Vagina (tissue), 2 donors: ENCODE measurements at places on chromosomes 2 and 18. TPM values are rescaled to one million over a fixed set of nuclear protein-coding genes. Genes with fewer than 3 reads are reported as not detected.

GRCh38 chr2:192566863-192567262 lies 372.1 kb upstream of the TMEFF2 start:
- no peak for DNase-seq

DNA sequence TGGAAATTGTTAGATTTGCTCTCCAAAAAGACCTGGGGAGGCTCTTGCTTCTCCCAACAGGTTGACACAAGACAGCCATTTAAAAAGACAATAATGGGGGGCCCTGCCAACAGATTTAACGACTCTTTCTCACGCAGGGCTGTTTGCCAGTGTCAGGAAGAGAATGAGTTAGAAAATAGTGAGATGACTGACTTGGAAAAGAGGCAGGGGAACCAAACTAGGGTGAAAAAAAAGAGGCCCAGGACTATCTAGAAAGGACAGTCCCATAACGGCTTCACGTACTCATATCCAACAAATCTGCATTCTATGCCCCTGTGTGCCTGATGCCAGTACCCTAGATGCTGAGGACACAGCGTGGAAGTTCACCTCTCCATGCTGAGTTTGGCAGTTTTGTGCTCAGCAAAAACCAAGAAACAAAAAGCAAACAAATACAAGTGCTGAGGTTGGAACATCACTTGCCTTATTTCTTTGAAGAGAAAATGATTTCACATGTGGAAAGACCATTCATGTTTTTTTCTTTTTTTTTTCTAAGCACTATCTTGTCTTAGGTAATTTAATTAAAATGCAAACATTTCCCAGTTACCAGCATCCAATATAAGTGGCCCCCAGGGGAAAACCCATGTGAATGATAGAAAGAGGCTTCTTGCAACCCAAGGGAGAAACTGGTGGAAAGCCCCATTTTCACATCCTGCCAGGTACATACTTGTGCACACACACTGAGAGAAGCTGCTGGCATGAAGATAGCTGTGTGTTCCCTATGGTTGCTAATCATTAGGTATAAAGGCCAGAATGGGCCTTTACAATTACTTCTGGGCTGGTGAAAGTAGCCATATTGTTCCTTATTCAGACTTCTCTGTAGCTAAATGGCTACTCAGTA lies 10.6 kb upstream of the WIPF1 start:
- no peak for DNase-seq

DNA sequence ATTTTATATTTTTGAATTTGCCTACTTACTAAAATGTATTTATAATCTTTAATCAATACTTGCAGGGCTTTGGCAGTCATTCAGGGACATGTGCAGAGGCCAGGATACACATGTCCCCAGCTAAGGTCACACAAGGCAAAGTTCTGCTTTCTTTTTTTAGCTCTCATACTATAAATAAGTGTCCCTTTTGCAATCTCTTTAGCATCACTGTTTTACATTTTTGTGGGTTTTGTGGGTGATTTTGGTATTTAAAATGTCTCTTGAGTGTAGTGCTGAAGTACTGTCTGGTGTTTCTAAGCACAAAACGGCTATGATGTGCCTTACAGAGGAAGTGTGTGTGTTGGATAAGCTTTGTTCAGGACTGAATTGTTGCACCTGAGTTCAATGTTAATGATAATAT lies 309.0 kb upstream of the GULP1 start:
- DNase-seq, result no peak

DNA sequence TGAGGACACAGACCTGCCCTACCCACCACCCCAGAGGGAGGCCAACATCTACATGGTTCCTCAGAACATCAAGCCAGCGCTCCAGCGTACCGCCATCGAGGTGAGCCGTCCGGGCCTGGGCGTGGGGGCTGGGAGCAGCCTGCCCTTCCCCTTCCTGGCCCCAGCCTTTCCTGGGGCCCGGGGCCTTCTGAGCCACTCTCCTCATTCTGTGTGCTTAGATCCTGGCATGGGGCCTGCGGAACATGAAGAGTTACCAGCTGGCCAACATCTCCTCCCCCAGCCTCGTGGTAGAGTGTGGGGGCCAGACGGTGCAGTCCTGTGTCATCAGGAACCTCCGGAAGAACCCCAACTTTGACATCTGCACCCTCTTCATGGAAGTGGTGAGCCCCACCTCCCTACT lies 157.9 kb downstream of the DYSF start:
- DNase-seq, result no peak

DNA sequence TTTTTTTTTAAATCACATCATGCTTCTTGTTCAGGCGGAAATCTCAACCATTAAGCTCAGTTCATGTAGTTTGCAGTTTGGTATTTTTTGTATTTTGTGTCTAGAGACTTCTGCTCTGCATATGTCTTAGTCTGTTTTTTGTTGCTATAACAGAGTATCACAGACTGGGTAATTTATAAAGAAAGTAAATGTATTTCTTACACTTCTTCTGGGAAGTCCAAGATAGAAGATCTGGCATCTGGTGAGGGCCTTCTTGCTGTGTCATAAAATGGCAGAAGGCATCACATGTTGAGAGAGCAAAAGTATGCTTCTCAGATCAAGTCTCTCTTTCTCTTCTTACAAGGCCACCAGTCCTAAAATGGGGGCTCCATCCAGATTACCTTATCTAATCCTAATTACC lies 208.2 kb downstream of the CTNNA2 start:
- DNase-seq, result no peak

DNA sequence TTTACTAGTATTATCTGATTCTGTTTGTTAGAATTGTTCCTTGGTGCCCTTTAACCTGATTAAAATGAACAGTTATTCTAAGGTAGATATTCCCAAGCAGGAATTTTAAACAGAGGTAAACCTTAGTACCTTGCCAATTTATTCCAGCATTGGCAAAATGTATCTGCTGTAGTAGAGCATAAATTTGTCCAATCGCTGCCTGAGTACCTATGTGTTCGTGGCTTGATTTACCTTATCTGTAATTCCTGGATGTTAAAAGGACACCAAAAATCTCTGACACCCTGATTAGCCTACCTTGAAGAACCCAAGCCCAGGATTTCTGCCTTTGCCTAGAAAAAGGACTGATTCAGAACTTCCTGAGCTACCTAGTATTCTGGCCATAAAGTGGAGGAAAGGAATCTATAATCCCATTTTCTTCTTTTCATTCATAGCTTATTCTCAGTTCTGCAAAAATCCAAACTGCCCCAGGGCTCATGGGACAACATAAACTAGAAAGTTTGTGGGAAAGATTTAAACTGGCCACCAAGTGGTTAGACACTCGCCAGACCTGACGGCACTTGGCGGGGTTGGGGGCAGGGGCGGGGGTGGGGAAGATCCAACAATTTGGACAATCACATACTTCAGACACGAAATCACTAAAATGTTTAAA lies 16.2 kb upstream of the ZCCHC2 start:
- DNase-seq, result no peak

- DNase-seq, result no peak
These were observed 126.9 kb upstream of the CTDP1 start for GRCh38 chr18:79552696-79553095.

- no peak for DNase-seq
These were observed 160.1 kb upstream of the RASGRP3 start for GRCh38 chr2:33316328-33316727.

- DNase-seq, result no peak
These were observed 21.7 kb downstream of the COX7A2L start for GRCh38 chr2:42339191-42339912.

DNA sequence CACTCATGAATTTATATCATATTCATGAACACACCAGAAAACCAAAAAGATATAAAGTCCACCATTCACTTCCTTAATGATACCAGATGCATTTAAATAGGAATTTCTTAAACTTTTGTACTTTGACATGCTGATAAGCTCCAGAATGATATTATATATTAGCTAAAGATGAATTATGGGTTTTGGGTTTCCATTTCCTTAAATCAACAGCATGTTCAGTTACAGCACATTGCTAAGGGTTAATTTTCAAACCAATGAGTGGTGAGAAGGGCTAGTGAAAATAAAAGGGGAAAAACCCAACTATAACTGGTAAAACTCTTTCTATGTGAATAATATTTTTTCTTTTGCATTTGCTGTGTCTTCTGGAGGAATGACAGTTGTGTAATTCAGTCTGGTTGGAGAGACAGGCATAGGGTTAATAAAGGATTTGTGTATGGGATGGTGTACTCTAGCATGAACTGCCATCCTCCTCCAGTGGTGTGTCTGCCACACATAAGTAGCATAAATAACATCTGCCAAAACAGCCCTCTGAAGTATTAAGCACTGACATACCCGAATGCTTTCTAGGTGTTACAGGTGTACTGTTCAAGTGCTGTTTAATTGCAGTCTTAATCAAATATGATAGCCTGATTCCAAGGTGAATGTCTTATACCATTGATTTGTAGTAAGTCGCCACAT lies 19.3 kb upstream of the CPS1 start:
- no peak for DNase-seq

DNA sequence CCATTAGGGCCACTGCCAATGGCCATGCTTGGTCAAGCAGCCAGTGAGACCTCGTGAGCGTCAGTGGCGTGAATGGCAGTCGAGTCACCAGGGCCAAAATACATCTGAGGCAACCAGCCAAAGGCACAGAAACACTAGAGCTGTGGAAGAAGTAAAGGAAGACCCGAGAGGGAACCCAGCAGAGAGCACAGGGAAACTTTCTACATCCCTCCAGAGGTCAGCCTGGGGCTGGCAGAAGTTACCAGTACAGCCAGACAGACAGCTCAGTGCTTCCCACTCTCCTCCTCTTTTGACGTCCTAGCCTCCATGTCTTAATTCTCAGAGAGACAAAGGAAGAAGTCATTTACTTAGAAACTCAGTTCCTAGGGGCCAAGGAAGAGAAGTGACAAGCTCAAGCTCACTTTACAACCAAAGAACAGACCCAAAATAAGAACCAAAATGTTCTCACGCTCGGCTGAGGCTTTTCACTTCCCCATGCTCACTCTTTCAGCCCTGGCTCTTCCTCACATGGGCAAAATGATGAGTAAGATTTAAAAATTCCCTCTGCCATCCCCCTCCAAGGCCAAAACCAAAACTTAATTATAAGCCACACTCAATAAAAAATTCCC lies 8.7 kb downstream of the CYRIA start:
- DNase-seq, result no peak

DNA sequence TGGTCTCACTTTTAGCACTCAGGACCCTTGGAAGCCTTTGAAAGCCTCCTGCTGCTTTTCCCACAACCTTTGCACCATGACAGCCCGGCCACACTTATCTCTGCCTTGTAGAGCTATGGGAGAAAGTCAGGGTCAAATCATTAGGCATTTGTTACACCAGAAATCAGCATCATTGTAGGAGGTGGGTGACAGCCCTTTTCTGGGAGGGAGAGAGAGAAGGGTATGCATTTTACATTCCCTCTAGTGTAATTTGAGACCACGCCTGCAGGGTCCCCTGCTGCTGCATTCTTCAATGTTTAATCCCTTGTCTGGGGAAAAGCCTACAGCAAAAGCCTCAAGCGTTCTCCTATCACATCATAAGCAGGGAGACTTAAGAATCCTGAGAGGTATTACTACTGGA lies 766.8 kb upstream of the FAM98A start:
- DNase-seq, result no peak

DNA sequence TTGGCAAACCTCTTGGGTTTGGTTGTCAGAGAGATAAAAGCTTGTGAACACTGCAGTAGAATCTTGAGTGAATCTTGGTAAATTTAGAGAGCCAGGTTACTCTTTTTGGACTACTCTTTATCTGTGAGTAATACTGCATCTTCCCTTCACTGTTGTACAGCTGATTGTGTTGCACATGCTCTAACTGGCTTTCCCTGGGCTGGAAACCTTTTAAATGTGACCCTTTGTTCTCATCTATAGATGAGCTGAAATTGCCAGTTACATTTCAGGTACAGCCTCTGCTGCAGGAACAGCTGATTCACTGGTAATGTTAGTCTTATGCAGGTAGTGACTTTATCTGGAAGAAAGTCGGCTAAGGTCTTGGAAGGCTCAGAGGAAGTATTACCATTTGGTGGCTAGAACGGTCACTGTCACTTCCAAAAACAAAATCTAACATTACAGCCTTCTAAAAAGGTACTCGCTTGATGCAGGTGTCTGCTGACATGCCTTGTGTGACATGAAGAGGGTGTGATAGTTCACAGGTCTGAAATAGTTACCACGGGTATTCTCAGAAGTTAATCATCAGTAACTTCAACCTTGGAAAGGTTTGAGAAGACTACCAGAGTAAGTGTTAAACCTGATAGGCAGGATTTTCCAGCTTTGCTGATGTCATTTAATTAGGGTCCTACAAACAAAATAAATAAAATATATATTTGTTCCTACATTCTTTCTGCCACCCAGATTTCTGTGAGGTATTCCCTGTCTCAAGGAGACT lies 851.1 kb downstream of the SLC4A3 start:
- DNase-seq, result no peak

DNA sequence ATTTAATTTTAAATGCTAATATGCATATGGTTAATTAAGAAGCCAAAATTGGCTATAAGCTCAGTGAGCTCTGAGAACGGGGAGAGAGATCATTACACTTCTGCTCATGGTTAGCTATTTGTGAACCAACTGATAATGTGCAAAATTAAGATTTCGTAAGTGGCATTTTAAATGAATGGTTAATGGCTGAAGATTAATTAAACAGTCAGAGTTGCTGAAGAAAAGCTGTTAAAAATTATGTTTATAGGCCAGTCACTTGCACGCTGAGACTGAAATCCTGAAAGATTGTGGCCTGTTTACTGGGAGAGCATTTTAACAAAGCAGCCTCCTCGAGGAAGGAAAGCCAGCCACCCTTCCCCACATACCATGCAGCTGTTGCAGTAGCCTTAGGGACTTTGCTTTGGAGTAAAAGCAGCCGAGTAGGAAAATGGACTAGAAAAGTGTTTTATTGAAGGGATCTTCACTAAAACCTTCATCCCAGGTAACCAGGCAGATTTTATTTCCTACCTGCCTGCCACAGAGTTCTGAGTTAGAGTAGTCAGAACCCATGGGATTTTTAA lies 218.8 kb upstream of the NRP2 start:
- no peak for DNase-seq

DNA sequence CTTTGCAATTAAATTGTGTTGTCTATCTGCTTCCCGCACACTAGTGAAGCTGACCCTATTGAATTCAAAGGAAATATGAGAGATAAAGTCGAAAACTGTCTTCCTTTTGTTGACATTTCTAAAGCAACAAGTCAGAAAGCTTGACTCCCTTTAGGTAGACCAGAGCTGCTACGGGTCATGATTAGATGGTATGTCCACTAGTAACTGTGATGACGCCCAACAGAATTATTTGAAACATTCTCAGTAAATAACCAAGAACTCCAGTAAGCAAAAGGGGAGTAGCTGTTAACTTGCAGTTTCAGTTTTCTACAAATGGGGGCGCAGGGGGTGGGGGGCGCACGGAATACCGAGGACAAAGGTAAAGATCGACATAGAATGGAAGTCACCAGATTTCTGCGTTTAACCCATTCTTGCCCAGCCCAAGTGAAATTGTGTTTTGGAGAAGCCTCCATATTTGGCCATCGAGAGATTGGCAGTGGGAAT lies 56.4 kb downstream of the CRIM1 start:
- DNase-seq, result no peak

TRABD2A gene
- total RNA-seq, result 5.4 TPM

STON1 gene
- total RNA-seq, result 48.1 TPM

AGXT gene
- total RNA-seq, result not detected

HRH4 gene
- not detected for total RNA-seq

KCTD1 gene
- total RNA-seq, result 46.9 TPM

FAM110C gene
- 27.3 TPM for total RNA-seq
